Common myeloid progenitor, CD34-positive (primary cell): ENCODE measurements at places on chromosomes 3 and 15.

- peaks cover 40% of the 10 kb centered on the region for H3K36me3 ChIP-seq
- H3K4me3 ChIP-seq, result no peak overlapping the region
- H3K27ac ChIP-seq, result no peak overlapping the region
- H3K4me1 ChIP-seq, result peaks cover 8% of the 10 kb centered on the region
These were observed 5.9 kb downstream of the CAPN7 start for GRCh38 chr3:15211937-15212336.

DNA sequence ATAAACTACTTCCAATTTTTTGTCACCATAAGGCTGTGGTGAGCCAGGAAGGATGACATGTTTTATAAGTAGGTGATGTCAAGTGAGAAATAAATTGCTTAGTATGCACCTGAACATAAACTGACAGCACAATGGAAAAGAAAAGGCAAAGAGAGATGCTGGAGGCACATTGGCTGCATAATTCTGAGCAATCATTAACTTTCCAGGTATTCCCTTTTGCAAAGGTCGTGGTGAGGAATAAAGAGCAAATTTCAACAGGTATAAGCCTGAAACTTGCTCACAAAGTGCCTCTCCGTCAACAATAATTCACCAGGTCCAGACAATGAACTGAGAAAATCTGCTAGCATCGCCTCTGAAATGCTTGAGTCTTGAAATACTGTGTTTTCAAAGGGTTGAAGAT lies 48.2 kb downstream of the ITGB5 start:
- H3K27me3 ChIP-seq, result no peaks in the 10 kb centered on the region
- no peak overlapping the region for H3K27ac ChIP-seq
- peaks cover 25% of the 10 kb centered on the region for H3K4me1 ChIP-seq
- DNase-seq, result no peak
- no peak overlapping the region for H3K4me3 ChIP-seq
- H3K36me3 ChIP-seq, result no peaks in the 10 kb centered on the region

DNA sequence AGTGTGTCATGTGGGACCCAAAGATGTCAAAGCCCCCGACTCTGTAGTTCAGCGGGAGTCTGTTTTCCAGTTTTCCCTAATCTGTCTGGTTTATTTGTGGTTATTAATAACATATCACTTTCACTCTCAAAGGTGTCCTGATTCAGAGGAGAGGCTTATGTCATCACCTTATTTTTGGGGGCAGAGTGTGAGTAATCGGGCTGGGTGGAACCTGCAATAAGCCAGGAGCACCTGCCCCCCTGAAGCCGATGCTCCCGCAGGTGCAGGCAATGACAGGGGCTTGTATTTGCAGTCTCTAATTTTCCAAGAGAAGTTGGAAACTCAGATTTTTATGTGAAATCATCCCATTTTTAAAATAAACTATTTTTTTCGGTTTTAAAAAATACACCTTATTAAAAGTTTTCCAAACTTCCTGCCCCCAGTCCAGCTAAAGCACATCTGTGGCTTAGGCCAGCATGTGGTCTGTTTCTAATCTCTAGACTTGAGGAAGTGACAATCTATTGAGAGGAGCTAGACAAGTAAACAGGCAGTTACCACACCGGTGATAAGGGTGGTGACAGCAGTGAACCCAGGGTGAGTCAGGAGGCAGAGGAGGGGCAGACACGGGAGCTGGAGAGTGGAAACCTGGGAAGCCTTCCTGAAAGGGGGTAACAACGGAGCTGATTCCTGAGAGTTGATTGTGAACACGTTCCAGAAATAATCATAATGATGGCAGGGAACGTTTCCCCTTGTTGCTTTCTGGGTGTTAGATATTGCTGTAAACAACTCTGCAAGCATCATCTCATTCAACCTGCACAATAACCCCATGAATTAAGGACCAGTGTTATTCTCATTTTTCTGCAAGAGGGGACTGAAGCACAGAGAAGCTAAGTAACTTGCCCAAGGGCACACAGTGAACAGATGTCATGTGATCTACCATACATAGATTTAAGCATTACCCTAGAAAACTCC lies 37.2 kb downstream of the BHLHE40 start:
- H3K27me3 ChIP-seq, result no peaks in the 10 kb centered on the region
- DNase-seq, result peak; percentile 78
- H3K4me3 ChIP-seq, result no peak overlapping the region
- H3K36me3 ChIP-seq, result no peaks in the 10 kb centered on the region
- H3K4me1 ChIP-seq, result peaks cover 81% of the 10 kb centered on the region
- peak overlapping the region; percentile 7 for H3K27ac ChIP-seq

- no peak overlapping the region for H3K27ac ChIP-seq
- no peaks in the 10 kb centered on the region for H3K27me3 ChIP-seq
- peak; percentile 31 for DNase-seq
- no peaks in the 10 kb centered on the region for H3K36me3 ChIP-seq
- no peak overlapping the region for H3K4me3 ChIP-seq
- no peaks in the 10 kb centered on the region for H3K4me1 ChIP-seq
These were observed 93.1 kb downstream of the STAG1 start for GRCh38 chr3:136658946-136659682.

DNA sequence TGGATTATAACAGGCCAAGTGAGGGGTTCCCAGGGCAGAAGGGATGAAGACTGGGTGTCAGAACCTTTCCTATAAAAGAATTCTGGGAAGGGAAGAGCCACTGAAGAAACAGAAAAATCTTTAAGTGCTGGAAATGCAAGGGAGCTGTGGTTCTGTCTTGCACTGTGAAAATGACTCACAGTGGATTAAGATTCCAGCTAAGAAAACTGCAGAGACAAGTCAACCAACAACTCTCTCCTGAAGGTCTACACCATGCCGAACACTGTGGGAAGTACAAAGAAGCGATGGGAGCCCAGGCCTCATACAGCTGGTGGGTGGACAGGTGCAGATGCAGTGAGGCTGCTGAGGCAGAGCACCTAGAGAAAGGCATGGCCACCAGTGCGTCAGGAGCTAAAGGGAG lies 27.7 kb downstream of the ZDHHC3 start:
- H3K27me3 ChIP-seq, result no peaks in the 10 kb centered on the region
- H3K36me3 ChIP-seq, result peaks cover 33% of the 10 kb centered on the region
- no peak overlapping the region for H3K27ac ChIP-seq
- no peak for DNase-seq
- no peak overlapping the region for H3K4me3 ChIP-seq
- H3K4me1 ChIP-seq, result no peaks in the 10 kb centered on the region

GRCh38 chr3:31562525-31562924 lies 29.8 kb downstream of the STT3B start:
- H3K27me3 ChIP-seq, result no peaks in the 10 kb centered on the region
- H3K27ac ChIP-seq, result no peak overlapping the region
- DNase-seq, result peak; percentile 26
- H3K4me1 ChIP-seq, result peaks cover 17% of the 10 kb centered on the region
- H3K36me3 ChIP-seq, result peaks cover 5% of the 10 kb centered on the region

DNA sequence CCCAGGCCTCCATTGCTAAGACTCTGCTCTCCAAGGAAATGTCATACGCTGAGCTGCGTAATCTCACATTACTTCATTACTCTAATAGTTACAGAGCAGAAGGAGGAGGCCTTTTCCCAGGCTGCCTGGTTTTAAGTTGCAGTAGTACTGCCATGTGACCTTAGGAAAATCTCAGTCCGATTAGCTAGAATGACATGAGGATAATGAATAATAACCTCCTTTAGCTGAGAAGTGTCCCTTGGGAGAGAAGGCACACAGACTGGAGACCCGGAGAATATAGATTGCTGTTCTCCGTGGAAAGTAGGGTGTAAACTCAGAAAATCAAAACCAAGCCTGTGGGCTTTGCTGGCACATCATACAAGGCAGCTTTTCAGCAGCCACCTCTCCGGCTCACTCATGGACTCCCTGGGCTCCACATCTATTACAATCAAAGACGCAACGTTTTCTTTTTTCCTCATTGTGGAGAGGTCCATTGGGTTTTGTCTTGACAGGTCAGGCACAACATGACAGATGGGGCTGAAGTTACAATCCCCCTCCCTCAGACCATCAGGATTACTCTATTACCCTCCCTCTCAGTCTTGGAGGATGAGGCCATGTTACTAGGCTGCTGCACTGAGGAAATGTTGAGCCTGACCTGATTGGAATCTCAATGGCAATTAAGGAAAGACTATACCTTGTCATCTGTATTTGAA lies 134.8 kb upstream of the MB21D2 start:
- H3K4me3 ChIP-seq, result no peak overlapping the region
- H3K27me3 ChIP-seq, result peaks cover 4% of the 10 kb centered on the region
- H3K4me1 ChIP-seq, result no peaks in the 10 kb centered on the region
- H3K27ac ChIP-seq, result no peak overlapping the region

DNA sequence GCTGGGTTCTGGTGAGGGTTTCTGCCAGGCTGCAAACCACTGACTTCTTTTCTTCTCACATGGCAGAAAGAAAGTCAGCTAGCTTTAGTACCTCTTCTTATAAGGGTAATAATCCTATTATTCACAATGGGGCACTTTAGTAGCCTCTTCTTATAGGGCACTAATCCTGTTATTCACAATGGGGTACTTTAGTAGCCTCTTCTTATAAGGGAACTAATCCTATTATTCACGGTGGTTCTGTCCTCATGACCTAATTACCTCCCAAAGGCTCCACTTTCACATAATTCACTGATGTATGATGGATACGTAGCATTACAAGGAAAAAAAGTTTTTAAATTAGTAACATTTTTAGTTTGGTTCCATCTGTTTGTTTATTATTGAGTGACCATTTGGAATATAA lies 671.3 kb downstream of the NSUN3 start:
- no peak overlapping the region for H3K27ac ChIP-seq
- no peak overlapping the region for H3K4me3 ChIP-seq
- DNase-seq, result no peak
- no peaks in the 10 kb centered on the region for H3K27me3 ChIP-seq
- H3K4me1 ChIP-seq, result no peaks in the 10 kb centered on the region

- H3K4me3 ChIP-seq, result no peak overlapping the region
- peaks cover 3% of the 10 kb centered on the region for H3K27me3 ChIP-seq
- H3K4me1 ChIP-seq, result peaks cover 2% of the 10 kb centered on the region
- DNase-seq, result no peak
- H3K27ac ChIP-seq, result no peak overlapping the region
- H3K36me3 ChIP-seq, result no peaks in the 10 kb centered on the region
These were observed 279.5 kb downstream of the NEK10 start for GRCh38 chr3:27089645-27090044.

DNA sequence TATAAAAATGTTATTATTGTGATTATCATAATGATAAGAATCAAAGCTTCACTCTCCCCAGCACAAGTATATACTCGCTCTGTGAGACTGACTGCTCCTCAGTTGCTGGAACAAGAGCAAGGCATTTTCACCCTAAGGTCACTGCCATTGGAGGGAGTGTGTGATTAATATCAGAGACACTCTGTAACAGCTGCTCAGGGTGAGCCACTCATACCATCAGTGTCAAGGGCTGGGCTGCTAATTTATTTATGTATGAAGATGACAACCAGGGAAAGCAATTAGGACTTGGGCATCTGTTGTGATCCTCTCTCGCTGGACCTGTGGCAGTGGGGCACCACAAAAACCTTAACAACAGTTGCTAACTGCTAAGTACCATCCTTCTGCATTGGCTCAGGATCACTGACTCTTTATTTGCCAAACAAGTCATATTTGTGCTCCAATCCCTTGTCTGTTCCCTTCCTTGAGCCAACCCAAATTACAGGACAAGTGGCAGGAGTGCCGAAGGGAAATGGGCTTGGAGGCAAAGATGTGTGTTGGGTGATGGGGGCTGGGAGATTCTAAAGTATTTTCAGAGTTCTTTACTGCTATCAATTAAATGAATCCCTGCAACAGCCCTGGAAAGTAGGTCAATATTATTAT lies 297.5 kb upstream of the STT3B start:
- H3K4me1 ChIP-seq, result peaks cover 50% of the 10 kb centered on the region
- no peaks in the 10 kb centered on the region for H3K36me3 ChIP-seq
- no peak overlapping the region for H3K27ac ChIP-seq

DNA sequence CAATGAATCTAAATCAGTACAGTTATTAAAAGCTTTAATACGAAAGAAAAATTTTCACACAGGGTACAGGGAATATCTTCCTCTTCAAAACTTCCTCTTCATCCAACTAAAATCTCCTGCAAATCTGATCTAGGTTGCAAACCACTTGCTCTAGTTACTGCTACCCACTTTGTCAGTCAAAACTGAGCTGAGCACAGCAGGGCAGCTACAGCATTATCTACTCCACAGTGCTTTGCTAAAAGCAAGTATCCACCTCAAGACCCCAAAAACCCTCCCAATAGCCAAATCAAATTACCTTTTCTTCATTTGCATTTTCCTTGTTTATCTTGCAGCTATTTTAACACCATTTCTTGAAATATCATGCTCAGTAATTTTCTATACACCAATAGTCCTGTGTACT lies 14.7 kb downstream of the ZNF280D start:
- H3K27ac ChIP-seq, result no peak overlapping the region
- H3K36me3 ChIP-seq, result peaks cover 5% of the 10 kb centered on the region
- H3K4me1 ChIP-seq, result no peaks in the 10 kb centered on the region
- DNase-seq, result no peak

DNA sequence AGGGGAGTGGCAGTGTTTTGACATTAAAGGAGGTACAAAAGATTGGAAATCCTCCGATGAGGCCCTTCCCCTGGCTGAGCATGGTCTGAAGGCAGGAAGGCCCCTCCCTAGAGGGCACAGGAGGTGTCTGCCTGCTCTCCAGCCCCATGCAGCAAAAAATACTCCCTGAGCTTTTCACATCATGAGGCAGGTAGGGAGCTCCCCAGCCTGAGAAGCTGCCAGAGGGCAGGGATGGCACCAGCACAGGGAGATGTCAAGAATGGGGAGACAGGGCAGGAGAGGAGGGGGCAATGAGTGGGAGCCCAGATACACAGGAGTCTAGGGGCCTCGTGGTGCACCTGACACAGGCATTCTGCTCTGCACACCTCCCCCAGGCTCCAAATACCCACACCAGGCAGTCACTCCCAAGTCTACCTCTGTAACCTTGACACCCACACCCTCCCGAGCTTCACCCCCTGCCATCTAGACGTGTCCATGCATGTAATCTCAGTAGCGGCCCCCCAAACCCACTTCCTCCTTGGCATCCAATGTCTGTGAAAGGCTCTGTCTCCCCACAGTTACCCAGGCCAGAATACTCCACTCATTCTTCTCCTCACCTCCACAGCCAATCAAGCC lies 22.9 kb downstream of the GRAMD2A start:
- H3K4me1 ChIP-seq, result no peaks in the 10 kb centered on the region
- no peaks in the 10 kb centered on the region for H3K27me3 ChIP-seq
- no peak for DNase-seq
- H3K27ac ChIP-seq, result no peak overlapping the region
- no peaks in the 10 kb centered on the region for H3K36me3 ChIP-seq
- no peak overlapping the region for H3K4me3 ChIP-seq

GRCh38 chr3:188979669-188980310 lies 192.0 kb upstream of the TPRG1 start:
- no peak overlapping the region for H3K4me3 ChIP-seq
- H3K27ac ChIP-seq, result no peak overlapping the region
- H3K27me3 ChIP-seq, result no peaks in the 10 kb centered on the region
- no peaks in the 10 kb centered on the region for H3K36me3 ChIP-seq
- no peak for DNase-seq

GRCh38 chr3:143726727-143727126 lies 121.5 kb downstream of the SLC9A9 start:
- no peak for DNase-seq
- no peak overlapping the region for H3K27ac ChIP-seq
- no peaks in the 10 kb centered on the region for H3K27me3 ChIP-seq
- H3K36me3 ChIP-seq, result no peaks in the 10 kb centered on the region

- H3K27ac ChIP-seq, result no peak overlapping the region
- no peaks in the 10 kb centered on the region for H3K27me3 ChIP-seq
- no peak overlapping the region for H3K4me3 ChIP-seq
- DNase-seq, result no peak
These were observed 45.9 kb downstream of the HES1 start for GRCh38 chr3:194181612-194182529.

- no peak overlapping the region for H3K27ac ChIP-seq
- H3K27me3 ChIP-seq, result no peaks in the 10 kb centered on the region
- no peak overlapping the region for H3K4me3 ChIP-seq
These were observed 190.8 kb upstream of the FAM3D start for GRCh38 chr3:58857402-58857801.

GRCh38 chr3:182258538-182259177 lies 534.6 kb upstream of the ATP11B start:
- DNase-seq, result peak; percentile 36
- H3K4me3 ChIP-seq, result no peak overlapping the region
- H3K36me3 ChIP-seq, result no peaks in the 10 kb centered on the region
- H3K4me1 ChIP-seq, result no peaks in the 10 kb centered on the region
